Activated CD8-positive, alpha-beta memory T cell treated with anti-CD3 and anti-CD28 coated beads for 1 hour (primary cell): ENCODE measurements at places on chromosomes 2 and 18.

- DNase-seq, result no peak
These were observed 558.5 kb downstream of the CPS1 start for GRCh38 chr2:211114826-211115455.

DNA sequence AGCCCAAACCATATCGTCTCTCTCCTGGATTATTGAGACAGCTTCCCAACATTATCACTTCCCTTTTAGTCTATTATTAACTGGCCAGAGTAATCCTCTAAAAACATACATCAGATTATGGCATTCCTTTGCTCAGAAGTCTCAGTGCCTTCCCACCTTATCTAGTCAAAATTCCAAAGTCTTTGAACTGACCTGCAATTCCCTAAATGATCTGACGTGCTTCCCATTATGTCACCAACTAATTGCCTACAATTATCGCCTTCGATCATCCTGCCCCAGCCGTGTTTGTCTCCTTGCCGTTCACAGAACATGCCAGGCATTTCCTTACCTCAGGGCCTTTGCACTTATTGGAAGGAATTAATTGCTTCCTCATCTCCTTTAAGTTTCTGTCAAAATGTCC, 332.4 kb downstream of the IRS1 start:
- no peak for DNase-seq

- DNase-seq, result no peak
These were observed 143.5 kb downstream of the INSIG2 start for GRCh38 chr2:118231759-118232158.

DNA sequence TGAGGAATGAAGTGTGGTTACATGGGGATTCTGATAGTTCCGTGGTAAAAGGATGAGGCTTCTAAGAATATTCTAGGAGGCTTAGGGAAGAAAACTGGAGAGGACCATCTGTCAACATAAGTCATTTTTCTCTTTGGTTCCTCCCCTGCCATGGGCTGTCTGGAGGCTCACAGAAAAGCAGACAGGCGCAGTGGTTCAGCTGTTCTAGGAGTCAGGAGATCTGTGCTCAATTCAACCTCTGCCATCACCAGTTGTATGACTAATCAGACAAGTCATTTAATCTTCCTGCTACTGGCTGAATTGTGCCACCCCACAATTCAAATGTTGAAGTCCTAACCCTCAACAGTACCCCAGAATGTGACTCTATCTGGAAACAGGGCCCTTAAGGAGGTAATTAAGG, 36.4 kb downstream of the ADAM17 start:
- no peak for DNase-seq

- DNase-seq, result no peak
These were observed 271.0 kb downstream of the NEDD4L start for GRCh38 chr18:58315041-58315440.

DNA sequence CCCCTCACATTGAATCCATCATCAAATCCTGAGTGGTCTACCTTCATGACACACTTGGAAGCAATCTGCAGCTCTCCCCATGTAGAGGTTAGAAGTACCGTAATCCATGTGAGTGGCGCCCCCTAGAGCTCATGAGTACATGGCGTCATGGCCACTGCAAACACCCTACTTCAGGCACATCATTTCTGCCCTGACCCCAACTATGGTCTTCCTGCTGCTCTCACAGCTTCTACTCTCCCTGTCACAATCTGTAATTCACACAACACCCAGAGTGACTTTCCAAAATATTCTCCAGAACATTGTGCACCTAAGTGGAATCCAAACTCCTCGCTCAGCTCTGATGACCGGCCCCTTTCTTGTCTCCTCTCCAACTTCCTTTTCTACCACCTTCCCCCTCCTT, 141.9 kb downstream of the ANKRD44 start:
- DNase-seq, result no peak
